Activated B cell treated with CpG ODN at 0.5 μM for 24 hours (primary cell): ENCODE measurements at places on chromosomes 5 and 9.
A peak's percentile ranks its signal among the peaks of the same experiment; 100 is the strongest.

- peaks cover 18% of the 10 kb centered on the region for H3K27me3 ChIP-seq
- H3K27ac ChIP-seq = no peak overlapping the region
- H3K4me3 ChIP-seq = no peak overlapping the region
- peaks cover 12% of the 10 kb centered on the region for H3K4me1 ChIP-seq
Observed at GRCh38 chr5:56054666-56055065, 59.9 kb upstream of the IL6ST start.

GRCh38 chr9:107888773-107889227, 399.2 kb upstream of the KLF4 start:
- H3K27ac ChIP-seq = no peak overlapping the region
- no peak for DNase-seq
- H3K36me3 ChIP-seq = no peaks in the 10 kb centered on the region
- H3K4me3 ChIP-seq = no peak overlapping the region
- H3K4me1 ChIP-seq = peaks cover 6% of the 10 kb centered on the region

DNA sequence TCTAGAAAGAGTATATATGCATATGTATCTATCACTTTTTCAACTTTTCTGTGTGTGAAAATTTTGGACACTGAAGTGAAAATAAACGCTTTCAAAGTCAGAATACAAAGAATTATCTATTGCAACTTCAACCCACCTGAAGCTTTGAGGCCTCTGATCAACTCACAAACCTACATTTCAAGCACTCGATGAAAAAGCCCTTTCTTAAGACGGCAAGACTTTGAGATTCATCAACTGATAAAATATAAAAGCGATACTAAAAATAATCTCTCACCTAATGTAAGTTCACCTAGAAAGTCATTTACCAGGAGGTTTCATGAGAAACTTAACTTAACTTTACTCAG, 1.2 kb downstream of the GOLPH3 start:
- H3K36me3 ChIP-seq = peaks cover 44% of the 10 kb centered on the region
- H3K4me1 ChIP-seq = peaks cover 48% of the 10 kb centered on the region

DNA sequence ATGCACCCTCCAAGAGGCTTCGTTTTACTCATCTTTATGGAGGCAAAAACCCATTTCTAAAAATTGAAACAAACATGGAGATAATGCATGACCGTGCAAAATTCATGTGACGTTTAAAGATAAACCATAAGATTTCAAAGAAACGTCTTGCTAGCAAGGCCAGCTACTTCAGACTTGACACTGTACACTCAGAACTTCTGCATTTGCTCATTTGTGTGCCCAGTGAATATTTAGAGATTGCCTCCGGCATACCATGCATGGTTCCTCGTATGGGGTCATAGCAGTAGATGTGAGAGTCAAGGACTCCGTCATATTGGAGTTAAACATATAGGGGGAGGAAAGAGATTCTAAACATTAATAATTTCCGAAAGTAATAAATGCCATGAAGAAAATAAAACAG, 78.6 kb upstream of the NEURL1B start:
- H3K27me3 ChIP-seq = peaks cover 11% of the 10 kb centered on the region
- no peak for DNase-seq
- no peak overlapping the region for H3K27ac ChIP-seq
- H3K36me3 ChIP-seq = no peaks in the 10 kb centered on the region
- H3K4me1 ChIP-seq = no peaks in the 10 kb centered on the region
- H3K4me3 ChIP-seq = no peak overlapping the region

DNA sequence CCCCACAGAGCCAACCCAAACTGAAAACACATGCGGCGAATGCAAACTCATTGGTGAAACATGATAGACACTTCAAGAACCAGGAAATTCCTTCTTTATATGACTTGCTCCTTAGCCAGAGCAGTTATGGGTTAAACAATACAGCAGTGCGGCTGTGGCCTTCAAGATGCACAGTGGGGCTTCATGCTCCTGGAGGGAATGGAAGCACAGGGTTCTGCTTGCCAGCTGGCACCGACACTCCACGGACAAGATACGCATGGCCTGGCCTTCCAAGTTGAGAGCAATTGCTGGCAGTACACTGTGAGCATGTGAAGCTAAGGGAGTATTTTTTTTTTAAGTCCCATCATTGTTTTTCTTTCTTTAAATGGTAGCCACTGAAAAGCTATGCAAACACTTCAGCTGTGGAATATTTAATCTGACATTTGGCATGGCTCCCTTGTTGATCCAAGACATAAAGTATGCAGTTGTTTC, 451.6 kb upstream of the CD180 start:
- H3K4me1 ChIP-seq = no peaks in the 10 kb centered on the region
- no peak overlapping the region for H3K4me3 ChIP-seq
- H3K27me3 ChIP-seq = no peaks in the 10 kb centered on the region
- H3K36me3 ChIP-seq = no peaks in the 10 kb centered on the region

GRCh38 chr5:169736653-169737052, 99.6 kb downstream of the DOCK2 start:
- peaks cover 13% of the 10 kb centered on the region for H3K4me1 ChIP-seq
- no peak for DNase-seq
- H3K36me3 ChIP-seq = peaks cover 93% of the 10 kb centered on the region
- no peaks in the 10 kb centered on the region for H3K27me3 ChIP-seq

- H3K36me3 ChIP-seq = peaks cover 73% of the 10 kb centered on the region
- DNase-seq = no peak
- no peak overlapping the region for H3K27ac ChIP-seq
- no peak overlapping the region for H3K4me3 ChIP-seq
Observed at GRCh38 chr5:138385660-138386059, 33.2 kb downstream of the KDM3B start.

- DNase-seq = no peak
- H3K27me3 ChIP-seq = peaks cover 14% of the 10 kb centered on the region
- no peaks in the 10 kb centered on the region for H3K4me1 ChIP-seq
- no peak overlapping the region for H3K4me3 ChIP-seq
- H3K27ac ChIP-seq = no peak overlapping the region
Observed at GRCh38 chr5:76062502-76063041, 20.6 kb upstream of the SV2C start.

- peaks cover 10% of the 10 kb centered on the region for H3K4me1 ChIP-seq
- H3K27me3 ChIP-seq = peaks cover 11% of the 10 kb centered on the region
- no peak for DNase-seq
- H3K4me3 ChIP-seq = no peak overlapping the region
- no peaks in the 10 kb centered on the region for H3K36me3 ChIP-seq
- H3K27ac ChIP-seq = no peak overlapping the region
Observed at GRCh38 chr9:131312822-131313770, 23.6 kb downstream of the PLPP7 start.

GRCh38 chr5:100772006-100772405, 131.1 kb downstream of the ST8SIA4 start:
- peaks cover 19% of the 10 kb centered on the region for H3K4me1 ChIP-seq
- no peak overlapping the region for H3K27ac ChIP-seq
- no peak for DNase-seq
- no peak overlapping the region for H3K4me3 ChIP-seq
- H3K36me3 ChIP-seq = no peaks in the 10 kb centered on the region
- no peaks in the 10 kb centered on the region for H3K27me3 ChIP-seq

DNA sequence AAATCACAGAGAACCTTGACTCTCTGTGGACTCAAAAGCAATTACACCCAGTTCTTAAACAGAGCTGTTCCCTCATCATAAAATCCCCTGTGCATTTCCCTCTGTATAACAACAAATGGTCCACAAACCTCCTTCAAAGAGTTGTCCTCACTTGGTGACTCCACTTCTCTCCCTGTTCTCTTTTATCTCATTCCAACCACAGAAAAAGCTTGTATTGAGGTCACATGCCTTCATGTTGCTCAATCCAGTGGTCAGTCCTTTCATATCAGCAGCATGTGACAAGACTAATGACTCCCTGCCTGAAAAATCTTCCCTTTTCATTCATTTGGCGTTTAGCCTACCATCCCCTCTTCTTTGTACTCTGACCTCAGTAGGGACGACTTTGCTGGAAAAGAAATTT, 158.0 kb downstream of the DEPDC1B start:
- peak overlapping the region; percentile 15 for H3K27ac ChIP-seq
- no peaks in the 10 kb centered on the region for H3K27me3 ChIP-seq
- peaks cover 57% of the 10 kb centered on the region for H3K4me1 ChIP-seq
- H3K36me3 ChIP-seq = no peaks in the 10 kb centered on the region

DNA sequence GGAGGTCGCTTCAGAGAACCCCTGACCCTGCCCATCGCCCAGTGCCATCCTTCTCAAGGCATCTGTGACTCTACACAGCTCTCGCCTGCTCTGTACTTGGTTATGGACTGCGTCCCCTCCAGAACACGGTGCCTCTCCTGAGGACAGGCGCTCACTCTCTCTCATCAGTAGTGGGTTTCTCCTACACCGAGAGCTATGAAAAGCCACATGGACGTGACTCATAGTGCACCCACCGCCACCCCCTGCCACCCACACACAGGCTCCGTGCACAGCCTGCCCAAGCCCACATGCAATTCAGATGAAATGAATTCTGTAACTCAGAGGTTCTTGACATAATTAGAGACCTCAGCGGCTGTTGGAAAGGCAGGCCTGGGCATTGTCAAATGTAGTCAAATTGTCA, 13.9 kb downstream of the GTF3C5 start:
- no peak overlapping the region for H3K27ac ChIP-seq
- no peaks in the 10 kb centered on the region for H3K4me1 ChIP-seq
- H3K27me3 ChIP-seq = no peaks in the 10 kb centered on the region
- no peak for DNase-seq

DNA sequence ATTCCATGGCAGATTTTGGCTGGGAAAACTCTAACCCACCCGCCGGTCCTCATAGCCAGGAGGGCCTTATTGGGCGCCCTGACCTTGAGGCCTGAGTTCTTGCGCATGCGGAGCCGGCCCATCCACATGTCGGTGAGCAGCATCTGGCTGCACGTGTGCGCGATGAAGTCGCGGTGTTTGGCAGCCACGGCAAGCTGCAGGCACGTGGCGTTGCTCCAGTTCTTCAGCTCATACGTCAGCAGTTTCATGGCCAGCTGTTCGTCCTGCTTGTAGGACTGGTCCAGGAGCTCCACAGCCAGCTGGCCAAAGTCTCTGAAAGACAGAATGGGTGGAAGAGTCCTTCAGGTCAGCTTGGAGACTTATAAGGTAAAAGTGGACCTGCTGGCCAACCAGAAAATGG, 204.3 kb upstream of the KLF9 start:
- no peak overlapping the region for H3K4me3 ChIP-seq
- peaks cover 10% of the 10 kb centered on the region for H3K27me3 ChIP-seq
- no peaks in the 10 kb centered on the region for H3K4me1 ChIP-seq
- H3K36me3 ChIP-seq = no peaks in the 10 kb centered on the region
- no peak overlapping the region for H3K27ac ChIP-seq
- no peak for DNase-seq

DNA sequence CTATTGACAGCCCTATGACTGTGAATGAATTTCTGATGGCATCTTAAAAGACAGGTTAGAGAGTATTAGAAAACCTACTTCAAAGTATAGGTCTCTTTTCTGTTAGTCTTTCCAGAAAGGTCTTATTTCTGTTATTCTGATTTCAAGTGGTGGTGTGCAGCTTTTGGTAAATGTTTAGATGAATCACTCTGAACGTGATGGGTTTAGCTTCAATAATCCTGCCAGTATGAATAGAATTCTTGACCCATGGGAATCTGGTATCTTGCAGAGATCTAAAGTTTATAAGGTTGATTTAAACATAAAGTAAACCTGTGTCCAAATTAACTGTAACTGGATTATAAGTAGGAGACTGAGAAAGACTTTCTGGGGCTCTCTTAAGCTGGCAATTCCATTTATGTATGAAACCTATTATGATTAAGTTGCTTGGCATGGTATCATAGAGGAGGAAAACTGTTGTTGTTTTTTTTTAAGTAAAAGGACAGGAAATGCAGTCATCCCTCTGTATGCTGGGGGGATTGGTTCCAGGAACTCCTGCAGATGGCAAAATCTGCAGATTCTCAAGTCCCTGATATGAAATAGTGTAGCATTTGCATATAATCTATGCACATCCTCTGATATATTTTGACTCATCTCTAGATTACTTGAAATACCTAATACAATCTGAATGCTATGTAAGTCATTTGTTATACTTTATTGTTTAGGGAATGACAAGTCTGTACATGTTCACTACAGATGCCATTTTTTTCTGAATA, 77.0 kb upstream of the ADAMTS19 start:
- DNase-seq = no peak
- no peak overlapping the region for H3K27ac ChIP-seq
- H3K27me3 ChIP-seq = no peaks in the 10 kb centered on the region
- H3K36me3 ChIP-seq = no peaks in the 10 kb centered on the region

- peaks cover 13% of the 10 kb centered on the region for H3K4me1 ChIP-seq
- H3K27me3 ChIP-seq = peaks cover 47% of the 10 kb centered on the region
- H3K36me3 ChIP-seq = no peaks in the 10 kb centered on the region
Observed at GRCh38 chr5:172450861-172451695, 3.2 kb downstream of the SH3PXD2B start.

- H3K36me3 ChIP-seq = no peaks in the 10 kb centered on the region
- H3K27me3 ChIP-seq = no peaks in the 10 kb centered on the region
Observed at GRCh38 chr5:163094492-163095180, 342.8 kb upstream of the CCNG1 start.

GRCh38 chr9:110338143-110338542, 480 bp upstream of the TXNDC8 start:
- H3K36me3 ChIP-seq = no peaks in the 10 kb centered on the region
- DNase-seq = no peak
- peaks cover 9% of the 10 kb centered on the region for H3K27me3 ChIP-seq

GRCh38 chr5:128596071-128596470, 58.0 kb upstream of the FBN2 start:
- no peaks in the 10 kb centered on the region for H3K36me3 ChIP-seq
- H3K4me3 ChIP-seq = no peak overlapping the region
- H3K27me3 ChIP-seq = no peaks in the 10 kb centered on the region
- DNase-seq = no peak

DNA sequence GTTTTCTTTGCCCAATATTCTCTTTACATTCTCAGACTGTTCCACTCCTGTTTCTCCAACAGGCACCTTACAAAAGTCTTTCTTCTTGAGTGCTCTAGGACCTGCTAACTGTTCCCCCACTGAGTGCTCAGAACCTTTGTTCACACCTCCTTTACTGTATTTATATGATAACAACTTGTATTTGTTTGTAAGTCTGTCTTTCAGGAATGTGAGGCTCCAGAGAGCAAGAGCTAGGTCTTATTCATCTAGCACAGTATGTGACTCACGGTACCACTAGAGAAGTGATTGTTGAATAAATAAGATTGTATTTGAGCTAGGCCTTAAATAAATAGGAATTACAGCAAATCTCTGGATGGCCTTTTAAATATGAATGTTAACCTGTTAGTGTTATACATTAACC, 42.5 kb upstream of the MYOT start:
- no peak for DNase-seq
- H3K36me3 ChIP-seq = peaks cover 14% of the 10 kb centered on the region
- H3K4me1 ChIP-seq = no peaks in the 10 kb centered on the region
- no peaks in the 10 kb centered on the region for H3K27me3 ChIP-seq

GRCh38 chr9:127066060-127066850, 56.2 kb downstream of the ANGPTL2 start:
- H3K27me3 ChIP-seq = no peaks in the 10 kb centered on the region
- no peaks in the 10 kb centered on the region for H3K4me1 ChIP-seq
- DNase-seq = no peak
- no peak overlapping the region for H3K27ac ChIP-seq

GRCh38 chr5:165781738-165782137, 2276.3 kb downstream of the MAT2B start:
- no peaks in the 10 kb centered on the region for H3K36me3 ChIP-seq
- no peak for DNase-seq
- no peak overlapping the region for H3K4me3 ChIP-seq
- H3K27ac ChIP-seq = no peak overlapping the region

- no peaks in the 10 kb centered on the region for H3K27me3 ChIP-seq
- H3K36me3 ChIP-seq = no peaks in the 10 kb centered on the region
- DNase-seq = no peak
- no peak overlapping the region for H3K27ac ChIP-seq
Observed at GRCh38 chr5:103435136-103435889, 127.3 kb downstream of the NUDT12 start.
